ENCODE measurements at places on chromosomes 13 and 19.

DNA sequence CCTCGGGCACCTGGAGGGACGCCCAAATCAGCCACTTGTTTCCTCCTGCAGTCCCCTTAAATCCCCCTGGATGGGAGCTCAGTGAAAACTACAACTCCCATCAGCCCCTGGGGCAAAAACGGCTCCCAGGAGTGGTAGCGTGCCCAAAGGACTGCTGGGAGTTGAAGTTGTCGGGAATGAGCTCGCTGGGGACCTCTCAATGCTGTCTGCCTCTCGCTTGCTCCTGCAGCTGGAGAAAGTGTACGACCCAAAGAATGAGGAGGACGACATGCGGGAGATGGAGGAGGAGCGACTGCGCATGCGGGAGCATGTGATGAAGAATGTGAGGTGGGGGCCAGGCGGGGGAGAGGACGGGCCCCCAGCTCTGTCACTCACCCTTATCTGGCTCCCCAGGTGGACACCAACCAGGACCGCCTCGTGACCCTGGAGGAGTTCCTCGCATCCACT lies 14.7 kb upstream of the DHDH start:
- peak; percentile 2 for DNase-seq

DNA sequence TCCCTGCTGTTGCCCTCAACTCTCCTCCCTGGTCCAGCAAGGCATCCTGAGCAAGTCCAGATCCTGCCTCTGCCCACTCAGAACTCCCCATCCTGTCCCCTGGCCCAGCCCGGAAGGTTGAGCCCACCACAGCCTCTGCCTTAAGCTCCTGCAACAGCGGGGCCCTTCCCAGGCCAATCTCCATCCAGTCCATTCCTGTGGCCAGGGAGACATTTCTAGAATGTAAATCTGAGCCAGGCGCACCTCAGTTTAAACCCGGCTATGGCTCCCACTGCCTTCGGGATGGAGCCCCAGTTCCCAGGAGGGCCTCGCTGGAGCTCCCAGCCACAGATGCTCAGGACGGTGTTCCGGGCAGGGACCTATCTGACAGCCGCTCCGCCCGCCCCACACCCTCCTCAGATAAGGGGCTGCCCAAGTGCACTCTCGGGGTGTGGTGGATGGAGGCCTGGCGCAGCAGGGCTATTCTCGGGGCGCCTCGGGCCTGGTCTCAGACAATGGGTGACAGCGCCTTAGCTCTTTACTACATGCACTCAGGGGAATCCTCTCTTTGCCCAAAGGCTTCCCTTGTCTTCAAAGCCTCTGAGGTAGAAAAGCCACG lies 5.3 kb downstream of the TRAPPC6A start:
- no peak for DNase-seq

DNA sequence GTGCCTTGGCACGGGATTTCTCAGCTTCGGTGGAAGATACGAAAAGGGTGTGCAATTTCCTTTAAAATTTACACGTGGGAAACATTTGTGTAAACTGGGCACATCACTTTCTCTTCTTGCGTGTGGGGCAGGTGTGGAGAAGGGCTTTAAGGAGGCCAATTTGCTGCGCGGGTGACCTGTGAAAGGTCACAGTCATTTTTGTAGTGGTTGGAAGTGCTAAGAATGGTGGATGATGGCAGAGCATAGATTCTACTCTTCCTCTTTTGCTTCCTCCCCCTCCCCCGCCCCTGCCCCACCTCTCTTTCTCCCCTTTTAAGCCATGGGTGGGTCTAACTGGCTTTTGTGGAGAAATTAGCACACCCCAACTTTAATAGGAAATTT lies 7.2 kb downstream of the SLITRK5 start:
- no peak for DNase-seq

- DNase-seq, result no peak
Measured at GRCh38 chr13:30334663-30335386, 27.5 kb upstream of the KATNAL1 start.

- DNase-seq, result no peak
Measured at GRCh38 chr19:19634516-19635312, 6.7 kb upstream of the LPAR2 start.

GRCh38 chr13:34884366-34884765 lies 57.7 kb upstream of the NBEA start:
- DNase-seq, result no peak

- no peak for DNase-seq
Measured at GRCh38 chr19:38786572-38787265, 2.3 kb upstream of the LGALS7B start.

- DNase-seq, result no peak
Measured at GRCh38 chr13:31591642-31592233, 147.6 kb upstream of the RXFP2 start.

DNA sequence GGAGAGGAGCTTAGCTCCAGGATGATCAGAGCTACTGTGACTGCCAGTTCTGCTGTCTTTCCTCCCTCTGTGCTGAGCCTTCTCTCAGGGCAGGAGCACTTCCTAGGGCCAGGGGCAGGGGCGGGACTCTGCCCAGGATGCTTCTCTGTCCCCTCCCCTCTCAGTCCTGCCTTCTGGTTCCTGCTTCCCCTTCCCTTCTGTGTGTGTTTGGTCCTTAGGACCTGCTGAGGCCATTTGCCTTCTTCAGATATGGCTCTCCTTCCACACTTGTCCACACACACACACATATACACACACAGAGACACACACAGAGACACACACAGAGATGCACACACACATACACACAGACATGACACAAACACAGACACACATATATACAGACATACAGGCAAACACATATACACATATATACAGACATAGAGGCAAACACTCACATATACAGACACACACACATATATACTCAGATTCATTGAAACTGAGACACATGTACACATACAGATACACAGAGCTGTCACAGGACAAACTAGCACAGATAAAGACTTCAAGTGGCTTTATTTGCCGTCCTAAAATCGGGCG lies 22.0 kb upstream of the CD177 start:
- no peak for DNase-seq

DNA sequence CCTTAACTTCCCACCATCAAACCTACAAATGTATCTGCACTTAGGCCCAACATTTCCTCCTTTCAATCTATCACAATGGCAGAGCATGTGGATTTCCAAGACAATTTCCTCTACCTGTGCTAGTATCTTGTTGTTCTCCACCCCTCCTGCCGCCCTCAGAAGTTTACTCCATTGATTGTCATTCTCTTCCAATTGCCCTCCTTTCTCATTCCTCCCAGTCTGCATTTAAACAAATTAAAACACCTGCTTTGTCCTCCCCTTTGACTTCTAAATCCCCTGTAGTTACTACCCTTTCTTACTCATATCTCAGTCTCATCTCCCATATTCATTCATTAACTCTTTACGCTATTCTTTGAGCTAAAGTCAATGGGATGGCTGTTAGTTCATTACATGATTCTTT lies 370.6 kb downstream of the DIAPH3 start:
- no peak for DNase-seq

- no peak for DNase-seq
Measured at GRCh38 chr19:888581-889385, 4.2 kb downstream of the MED16 start.

DNA sequence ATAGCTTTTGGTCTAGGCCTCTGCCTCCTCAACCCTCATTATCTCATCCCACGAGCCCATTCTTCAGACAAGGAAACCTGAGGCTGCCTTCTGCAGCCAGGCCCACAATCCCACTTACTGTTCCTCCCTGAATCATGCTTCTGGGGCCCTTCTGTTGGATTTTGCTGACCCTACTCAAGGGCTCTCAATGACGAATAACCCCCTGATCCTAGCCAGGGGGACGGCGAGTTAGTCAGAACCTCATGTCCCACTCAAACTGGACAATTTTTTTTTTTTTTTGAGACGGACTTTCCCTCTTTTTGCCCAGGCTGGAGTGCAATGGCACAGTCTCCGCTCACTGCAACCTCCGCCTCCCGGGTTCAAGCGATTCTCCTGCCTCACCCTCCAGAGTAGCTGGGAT lies 2.0 kb downstream of the CGB3 start:
- no peak for DNase-seq

- no peak for DNase-seq
Measured at GRCh38 chr19:19371059-19371458, 34.4 kb upstream of the GATAD2A start.

- no peak for DNase-seq
Measured at GRCh38 chr13:102472650-102473049, 70.8 kb upstream of the FGF14 start.

DNA sequence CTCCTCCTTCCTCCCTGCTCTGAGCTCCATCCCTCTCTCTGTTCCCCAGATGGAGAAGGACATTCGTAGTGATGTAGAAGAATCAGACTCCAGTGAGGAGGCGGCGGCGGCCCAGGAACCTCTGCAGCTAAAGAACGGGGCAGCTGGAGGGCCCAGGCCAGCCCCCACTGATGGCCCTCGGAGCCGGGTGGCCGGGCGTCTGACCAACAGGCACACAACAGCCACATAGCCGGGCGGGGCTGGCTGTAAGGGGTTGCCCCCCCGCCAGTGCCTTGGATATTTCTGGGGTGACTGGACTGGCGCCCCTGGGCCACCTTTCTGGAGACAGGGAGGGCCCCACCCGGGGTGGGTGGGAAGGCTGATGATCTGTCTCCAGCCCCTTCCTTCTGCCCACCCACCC lies 46.3 kb downstream of the CD320 start:
- DNase-seq, result no peak

- no peak for DNase-seq
Measured at GRCh38 chr19:48633148-48634035, 3.8 kb downstream of the DBP start.

- DNase-seq, result no peak
Measured at GRCh38 chr19:2252055-2252796, 3.1 kb downstream of the AMH start.

- DNase-seq, result no peak
Measured at GRCh38 chr19:1411255-1412191, 4.1 kb downstream of the DAZAP1 start.

GRCh38 chr19:4576016-4576933 lies 16.8 kb upstream of the SEMA6B start:
- DNase-seq, result peak; percentile 25

DNA sequence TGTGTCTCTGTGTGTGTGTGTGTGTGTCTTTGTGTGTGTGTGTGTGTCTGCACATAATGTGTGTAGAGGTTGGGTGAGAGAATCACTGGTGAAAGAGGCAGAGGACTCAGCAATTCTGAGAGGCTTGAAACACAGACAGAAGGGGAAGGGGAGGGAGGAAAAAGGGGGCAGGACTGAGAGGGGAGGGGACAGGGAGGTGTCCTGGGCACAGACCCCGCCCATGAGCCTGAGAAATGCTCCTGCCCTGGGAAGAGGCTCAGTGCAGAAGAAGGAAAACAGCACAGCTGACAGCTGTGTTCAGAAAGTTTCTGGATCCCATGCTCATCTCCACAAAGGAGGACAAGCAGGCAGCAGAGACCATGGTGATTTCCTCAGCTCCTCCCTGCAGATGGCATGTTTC lies 59.1 kb upstream of the CEACAM8 start:
- no peak for DNase-seq

DNA sequence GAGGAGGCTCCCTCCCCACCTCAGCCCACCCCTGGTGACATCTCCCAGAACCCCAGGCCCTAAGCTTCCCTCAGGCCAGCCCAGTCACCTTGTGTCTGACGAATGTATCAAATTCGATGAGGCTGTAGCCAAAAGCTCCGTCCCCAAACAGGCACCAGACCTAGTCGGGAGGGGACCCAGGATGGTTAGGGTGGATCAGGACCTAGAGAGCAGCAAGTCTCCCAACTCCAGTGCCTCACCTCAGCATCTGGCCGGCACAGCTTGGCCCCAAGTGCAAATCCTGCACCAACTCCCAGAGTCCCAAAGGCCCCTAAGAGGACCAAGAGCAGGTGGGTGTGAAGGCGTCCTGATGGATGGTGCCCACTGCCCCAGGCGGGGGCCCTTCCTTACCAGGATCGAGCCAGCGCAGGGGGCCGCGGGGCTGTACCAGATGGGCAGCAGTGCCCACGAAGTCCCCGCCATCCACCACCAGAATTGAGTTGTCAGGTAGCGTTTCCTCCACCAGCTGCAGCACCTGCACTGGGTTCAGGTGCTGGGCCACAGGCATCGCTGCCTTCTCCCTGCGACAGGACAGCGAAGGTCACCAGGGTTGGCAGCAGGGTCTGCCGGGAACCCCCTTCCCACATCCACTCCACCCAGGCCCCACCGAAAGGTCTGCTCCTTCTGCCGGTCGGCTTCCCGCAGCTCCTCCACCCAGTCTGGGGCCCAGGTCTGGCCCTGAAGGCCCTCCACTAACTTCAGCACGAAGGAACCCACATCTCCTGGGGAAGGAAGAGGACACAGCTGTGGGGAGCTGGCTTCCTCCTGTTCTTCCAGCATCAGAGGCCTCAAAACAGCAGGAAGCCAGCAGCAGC lies 8.8 kb downstream of the SYDE1 start:
- no peak for DNase-seq

DNA sequence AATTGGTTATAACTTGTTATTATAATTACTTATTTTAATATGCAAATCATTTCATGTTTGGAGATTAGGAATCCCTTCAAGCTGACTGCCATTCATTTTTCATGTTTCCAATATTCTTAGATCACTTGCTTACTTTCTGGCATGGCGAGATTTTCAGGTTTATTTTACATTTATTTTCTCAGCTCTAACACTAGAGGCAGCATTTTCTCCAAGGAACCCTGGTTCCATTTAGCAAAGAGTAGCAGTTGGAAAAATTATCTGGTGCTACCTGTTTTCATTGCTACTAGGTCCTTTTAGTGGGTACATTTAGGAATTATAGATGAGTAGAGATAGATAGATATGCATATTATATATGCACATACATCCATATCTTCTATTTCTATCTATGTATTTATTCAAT lies 90.9 kb upstream of the TRPC4 start:
- no peak for DNase-seq

GRCh38 chr19:13700621-13701020 lies 63.7 kb upstream of the MRI1 start:
- no peak for DNase-seq

DNA sequence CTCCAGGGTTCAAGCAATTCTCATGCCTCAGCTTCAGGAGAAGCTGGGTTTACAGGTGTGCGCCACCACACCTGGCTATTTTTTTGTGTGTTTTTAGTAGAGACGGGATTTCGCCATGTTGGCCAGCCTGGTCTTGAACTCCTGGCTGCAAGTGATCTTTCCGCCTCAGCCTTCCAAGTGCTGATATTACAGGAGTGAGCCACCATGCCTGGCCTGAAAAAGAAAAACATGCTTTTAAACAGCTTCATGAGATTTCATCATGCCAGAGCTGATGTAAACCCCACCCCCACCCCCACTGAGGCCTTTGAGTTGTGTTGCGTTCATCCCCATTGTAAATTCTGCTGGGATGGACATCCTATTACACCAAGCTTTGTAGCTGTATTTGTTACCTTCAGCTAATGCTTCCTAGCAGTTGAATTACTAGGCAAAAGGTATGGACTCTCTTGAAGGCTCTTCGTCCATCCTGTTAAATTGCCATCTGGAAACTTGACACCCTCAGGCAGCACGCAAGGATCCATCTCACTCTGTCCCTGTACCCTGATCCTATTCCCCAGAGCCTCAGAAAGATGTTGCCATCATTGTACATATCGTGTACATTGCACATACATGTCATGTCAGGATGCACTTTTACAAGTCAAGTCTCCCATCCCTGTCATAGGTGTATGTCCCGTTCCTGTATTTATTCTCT lies 47.3 kb downstream of the NFIX start:
- DNase-seq, result no peak
